ENCODE measurements at places on chromosomes 16 and 17.

- DNase-seq: peak; percentile 9
Observed at GRCh38 chr17:1179112-1179817, 516 bp downstream of the ABR start.

DNA sequence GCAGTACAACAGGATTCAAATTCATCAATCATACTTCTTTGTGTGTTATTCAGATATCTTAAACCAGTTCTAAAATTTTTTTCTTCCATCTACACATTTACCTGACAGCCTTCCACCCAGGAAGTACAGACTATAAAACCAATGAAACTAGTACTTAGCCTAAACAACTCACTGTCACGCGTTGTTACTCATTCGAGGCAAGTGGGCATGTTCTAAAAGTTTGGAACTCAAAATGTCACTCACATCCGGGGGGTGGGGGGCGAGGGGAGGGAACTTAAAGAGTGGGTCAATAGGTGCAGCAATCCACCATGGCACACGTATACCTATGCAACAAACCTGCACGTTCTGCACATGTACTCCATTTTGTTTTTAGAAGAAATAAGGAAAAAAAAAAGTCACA is 90.4 kb upstream of the PLEKHM1 start:
- no peak for DNase-seq

- peak; percentile 68 for DNase-seq
Observed at GRCh38 chr17:66654106-66654740, 180.7 kb upstream of the CACNG5 start.

- DNase-seq: no peak
Observed at GRCh38 chr16:23324727-23325126, 22.6 kb downstream of the SCNN1B start.

- DNase-seq: no peak
Observed at GRCh38 chr16:49755716-49756505, 100.0 kb downstream of the ZNF423 start.

DNA sequence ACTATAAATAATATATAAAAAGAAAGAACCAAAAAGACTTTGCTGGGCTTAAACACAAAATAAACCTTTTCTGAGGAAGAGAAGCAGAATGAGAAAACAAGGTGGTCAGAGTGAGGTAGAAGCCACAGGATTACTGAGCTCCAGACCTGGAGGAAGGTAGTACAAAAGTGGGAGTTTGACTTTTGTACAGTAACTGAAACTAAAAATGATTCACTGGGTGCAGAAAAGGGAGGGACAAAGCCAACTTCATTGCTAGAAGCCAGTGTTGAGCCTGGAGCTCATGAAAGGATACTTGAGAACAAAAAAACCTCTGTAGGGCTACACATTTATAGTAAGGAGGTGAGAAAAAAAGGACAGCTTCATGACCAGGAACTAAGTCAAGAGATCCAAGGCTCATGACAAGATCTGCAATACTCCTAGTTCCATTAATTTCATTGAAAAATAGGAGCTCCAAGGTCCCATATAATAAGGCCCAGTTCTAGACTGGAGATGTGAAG is 45.5 kb downstream of the PKD1L3 start:
- no peak for DNase-seq

DNA sequence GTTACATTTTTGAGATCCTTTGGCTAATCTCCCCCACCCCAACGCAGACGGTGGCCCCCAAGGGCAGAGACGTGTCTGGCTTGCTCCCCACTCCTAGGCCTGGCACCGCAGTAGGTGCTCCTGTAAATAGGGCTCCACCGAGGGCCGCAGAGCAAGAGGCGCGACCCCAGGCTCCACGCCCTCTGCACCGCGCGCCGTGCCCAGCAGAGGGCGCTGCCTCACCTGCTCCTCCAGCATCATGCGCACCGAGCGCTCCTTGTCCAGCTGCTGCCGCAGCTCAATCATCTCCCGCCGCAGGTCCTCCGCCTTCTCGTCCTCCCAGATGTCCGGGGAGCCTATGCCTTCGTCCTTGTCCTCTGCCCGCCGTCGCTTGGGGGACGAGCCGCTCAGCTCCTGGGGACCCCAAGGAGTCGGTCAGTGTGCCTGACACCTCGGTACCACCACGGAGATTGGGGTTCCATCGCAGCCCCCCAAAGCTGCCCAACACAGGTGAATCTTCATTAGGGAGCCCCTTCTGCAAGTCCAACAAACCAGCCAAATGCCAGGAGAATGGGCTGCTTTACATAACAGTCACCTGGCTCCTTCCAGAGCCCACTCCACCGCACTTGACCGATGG is 11.2 kb downstream of the TFAP4 start:
- DNase-seq: peak; percentile 36

DNA sequence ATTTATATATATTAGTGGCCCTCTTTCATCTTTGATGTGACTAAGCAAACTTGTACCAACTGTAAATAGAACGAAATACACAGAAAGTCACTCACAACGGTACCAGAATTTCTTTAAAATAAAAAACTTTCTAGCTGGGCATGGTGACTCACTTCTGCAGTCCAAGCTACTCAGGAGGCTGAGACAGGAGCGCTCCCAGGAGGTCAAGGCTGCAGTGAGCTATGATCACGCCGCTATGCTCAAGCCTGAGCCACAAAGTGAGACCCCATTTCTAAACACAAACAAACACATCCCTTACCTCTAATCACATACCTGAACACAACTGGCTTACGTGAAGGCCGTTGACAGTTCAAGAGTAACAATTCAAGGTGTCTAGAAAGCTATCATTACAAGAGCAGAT is 29.7 kb downstream of the STAT5B start:
- DNase-seq: peak; percentile 48

DNA sequence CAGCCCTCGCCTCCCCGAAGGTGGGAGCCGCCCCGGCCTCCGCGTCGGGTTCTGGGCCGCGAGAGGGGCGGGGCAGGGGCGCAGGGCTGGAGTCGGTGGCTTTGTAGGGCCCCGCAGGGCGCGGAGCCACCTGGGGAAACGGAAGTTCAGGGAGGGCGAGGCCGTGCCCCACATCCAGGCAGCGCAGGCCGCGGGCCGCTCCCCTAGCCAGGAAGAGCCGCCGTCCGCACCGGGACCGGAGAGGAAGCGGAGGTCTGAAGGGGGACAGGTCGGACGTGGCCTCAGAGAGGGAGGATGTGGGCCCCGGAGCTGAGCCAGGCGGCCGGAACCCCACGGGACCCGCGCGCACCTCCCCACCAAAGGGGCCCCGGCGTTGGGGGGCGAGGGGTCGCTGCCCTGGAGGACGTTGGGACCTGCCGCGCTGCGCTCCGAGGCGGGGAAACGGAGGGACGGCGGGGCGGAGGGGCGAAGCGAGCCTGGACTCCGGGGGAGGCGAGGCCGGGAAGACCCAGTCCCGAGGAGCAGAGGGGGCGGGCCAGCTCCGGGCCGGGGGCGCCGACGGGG is 482 bp upstream of the SLC16A3 start:
- no peak for DNase-seq
